T1000 (cell line): ENCODE measurements at places on chromosomes 6 and 20.

GRCh38 chr6:145963216-145964068 lies 716 bp downstream of the SHPRH start:
- DNase-seq = peak; percentile 41

GRCh38 chr6:12298017-12298978 lies 8.1 kb downstream of the EDN1 start:
- no peak for DNase-seq

- no peak for DNase-seq
These were observed 34.0 kb downstream of the NUDT3 start for GRCh38 chr6:34358389-34358905.

GRCh38 chr20:60428651-60429050 lies 470.4 kb downstream of the CDH26 start:
- no peak for DNase-seq

DNA sequence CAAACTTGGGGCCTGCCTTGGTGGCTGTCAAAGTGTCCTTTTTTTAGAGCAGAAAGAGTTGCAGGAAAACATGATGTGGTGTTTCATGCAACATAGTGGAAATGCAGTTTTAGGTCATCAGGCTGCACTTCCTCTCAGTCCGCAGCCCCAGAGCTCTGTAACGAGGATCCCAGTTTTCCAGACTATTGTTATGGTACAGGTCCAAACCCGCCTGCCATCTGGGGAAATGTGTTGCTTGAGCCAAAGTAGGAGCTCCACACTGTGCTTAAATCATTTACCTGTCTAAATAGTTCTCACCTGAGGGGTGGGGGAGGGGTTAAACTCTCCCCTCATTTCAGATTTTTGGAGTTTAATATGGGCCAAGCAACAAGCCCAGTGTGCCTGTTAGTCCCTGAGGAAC lies 59.8 kb downstream of the GOPC start:
- DNase-seq = no peak

- no peak for DNase-seq
These were observed 2.5 kb downstream of the GTF2H5 start for GRCh38 chr6:158170656-158171081.

- no peak for DNase-seq
These were observed 84.2 kb downstream of the CEBPB start for GRCh38 chr20:50274570-50275430.

DNA sequence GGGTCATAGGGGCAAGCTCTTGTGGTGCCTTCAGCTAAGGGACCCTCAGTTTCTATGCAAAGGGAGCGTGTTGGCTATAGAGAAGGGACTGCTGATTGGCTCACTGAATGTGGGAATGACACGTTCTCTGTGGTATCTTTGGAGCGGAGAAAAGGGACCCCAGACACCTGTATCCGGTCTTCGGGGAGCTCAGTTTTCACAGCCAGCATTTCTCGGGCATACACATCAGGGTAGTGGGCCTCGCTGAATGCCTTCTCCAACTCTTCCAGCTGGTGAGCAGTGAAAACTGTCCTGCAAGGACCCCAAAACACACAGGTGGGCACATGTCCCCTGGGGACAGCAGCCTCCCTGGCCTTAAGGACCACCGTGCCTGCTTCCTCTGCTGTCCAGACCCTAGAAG lies 3.3 kb downstream of the VSX1 start:
- no peak for DNase-seq
